ENCODE measurements at places on chromosomes 2 and 18. TPM values are rescaled to one million over a fixed set of nuclear protein-coding genes. Genes with fewer than 3 reads are reported as not detected.

DNA sequence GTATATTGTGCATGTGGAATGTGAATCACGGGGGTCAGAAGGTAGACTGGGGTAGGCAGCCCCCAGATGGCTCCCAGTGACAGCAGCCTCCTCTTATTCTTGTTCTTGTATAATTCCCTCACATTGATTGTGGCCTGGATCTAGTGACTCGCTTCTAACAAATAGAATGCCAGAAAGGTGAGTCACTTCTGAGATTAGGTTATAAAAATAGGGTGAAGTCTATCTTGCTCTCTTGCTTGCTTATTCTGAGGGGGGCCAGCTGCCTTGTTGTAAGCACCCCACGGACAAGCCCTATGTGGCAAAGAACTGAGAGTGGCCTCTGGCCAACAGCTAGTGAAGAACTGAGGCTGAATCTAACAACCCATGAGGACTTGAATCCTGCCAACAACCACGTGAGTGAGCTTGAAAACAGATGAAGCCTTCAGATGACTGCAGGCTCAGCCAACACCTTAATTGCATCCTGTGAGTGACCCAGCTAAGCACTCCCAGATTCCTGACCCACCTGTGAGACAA is 15.6 kb upstream of the RMND5A start:
- peak; percentile 19 for DNase-seq

- DNase-seq, result no peak
Observed at GRCh38 chr18:58844871-58845270, 19.8 kb upstream of the ZNF532 start.

DNA sequence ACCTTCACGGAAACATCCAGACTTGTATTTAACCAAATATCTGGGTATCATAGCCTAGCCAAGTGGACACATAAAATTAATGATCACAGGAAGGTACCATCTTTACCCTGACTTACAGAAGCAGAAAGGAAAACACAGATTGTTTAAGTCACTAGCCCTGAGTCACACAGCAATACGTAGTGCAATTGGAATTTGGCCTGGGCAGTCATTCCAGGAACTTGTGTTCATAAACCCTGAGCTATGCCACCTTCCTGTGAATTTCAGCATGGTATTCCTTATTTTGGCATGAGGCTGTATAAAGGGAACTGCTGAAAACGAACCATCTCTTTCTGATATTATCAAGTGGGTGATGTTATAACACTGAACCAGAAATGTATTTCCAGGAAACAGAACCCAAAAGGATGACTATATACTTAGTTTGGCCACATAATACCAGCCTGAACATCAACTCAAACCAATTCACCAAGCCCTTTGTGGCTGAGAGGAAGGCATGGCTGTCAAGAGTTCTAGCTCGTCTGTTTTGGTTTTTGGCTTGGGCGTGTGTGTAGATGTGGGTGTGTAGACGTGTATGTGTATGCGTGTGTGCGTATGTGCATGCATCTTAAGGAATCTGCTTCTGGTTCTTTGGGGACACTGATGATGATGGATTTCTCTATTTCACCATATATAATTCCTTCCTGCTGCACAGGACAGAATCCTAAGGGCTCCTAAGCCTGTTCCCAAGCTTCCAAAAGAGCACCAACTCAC is 533.4 kb upstream of the ID2 start:
- peak; percentile 56 for DNase-seq

DNA sequence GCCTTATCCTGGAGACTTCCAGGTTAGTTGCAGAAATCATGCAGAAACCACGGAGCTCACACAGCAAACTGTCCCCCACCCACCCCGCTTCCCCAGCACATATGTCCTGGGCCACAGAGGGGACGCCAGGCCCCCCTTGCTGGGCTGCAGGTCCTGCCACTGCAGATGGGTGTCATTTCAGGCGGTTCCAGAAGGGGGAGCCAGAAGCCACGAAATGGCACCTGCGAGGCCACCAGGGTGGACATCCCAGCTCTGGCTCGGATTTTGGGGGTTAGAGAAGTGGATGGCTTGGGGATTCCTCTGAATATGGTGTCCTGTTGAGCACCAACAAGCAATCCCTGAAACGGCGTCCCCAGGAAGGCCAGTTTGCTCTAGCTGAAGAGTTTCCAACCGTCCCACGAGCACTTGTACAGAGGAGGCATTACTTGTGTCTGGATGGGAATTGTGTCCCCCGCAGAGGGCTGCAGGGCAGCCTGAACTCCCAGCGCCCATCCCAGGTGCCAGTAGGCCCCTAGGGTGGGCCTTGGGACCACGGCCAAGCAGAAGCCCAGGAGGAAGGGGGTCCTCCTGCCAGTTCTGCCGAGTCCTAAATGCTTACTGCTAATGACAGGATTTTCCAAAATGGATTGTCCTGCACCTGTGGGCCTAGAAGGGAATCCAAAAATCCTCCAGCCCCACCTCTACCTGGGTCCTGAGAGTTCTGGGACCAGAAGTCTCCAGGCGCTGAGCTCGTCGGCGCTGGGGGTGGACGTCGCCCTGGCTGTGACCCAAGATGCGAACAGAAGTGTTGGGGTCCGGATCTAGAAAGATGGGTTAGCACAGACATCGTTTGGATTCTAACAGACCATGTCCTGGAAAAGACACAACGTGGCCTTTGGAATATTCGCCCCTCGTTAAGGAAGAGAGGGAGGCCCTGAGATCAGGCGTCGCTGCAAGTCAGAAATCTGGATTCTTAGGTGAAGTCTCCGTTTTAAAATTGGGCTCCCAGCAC is 14.6 kb upstream of the NFATC1 start:
- peak; percentile 58 for DNase-seq

DNA sequence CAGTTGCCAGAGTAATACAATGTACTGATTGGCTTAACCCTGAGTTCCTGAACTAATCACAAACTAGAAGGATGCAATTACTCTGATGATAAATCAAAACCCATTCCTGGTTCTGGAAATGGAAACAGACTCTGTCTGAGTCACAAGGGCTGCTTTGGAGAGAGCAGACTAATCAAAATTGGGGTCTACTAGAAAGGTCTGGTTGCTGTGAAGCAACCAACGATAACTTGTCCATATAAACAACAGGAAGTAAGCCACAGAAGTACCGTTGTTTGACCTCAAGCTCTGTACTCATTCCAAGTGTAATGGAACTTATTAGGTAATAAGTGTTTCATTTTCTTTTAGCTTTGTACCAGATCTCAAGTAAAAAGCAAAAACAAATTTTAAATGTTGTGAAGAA is 49.7 kb downstream of the RASGRP3 start:
- peak; percentile 64 for DNase-seq

- DNase-seq, result no peak
Observed at GRCh38 chr2:86134709-86135108, 28.7 kb downstream of the PTCD3 start.

DNA sequence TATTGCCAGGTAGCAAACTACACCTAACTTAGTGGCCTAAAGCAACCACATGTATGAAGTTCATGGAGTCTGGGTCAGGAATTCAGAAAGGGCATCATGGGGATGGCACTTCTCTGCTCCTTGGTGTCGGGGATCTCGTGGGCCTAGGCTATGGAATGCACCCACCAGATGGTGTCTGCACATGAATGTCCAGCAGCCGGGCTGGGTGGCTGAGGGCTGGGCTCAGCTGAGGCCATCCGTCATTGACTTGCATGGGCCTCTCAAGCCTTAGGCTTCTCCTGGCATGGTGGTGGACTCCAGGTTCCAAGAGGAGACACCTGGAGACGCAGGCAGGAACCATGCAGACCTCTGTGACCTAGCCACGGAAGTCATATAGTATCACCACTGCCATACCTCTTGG is 26.0 kb upstream of the RPL31 start:
- no peak for DNase-seq

DNA sequence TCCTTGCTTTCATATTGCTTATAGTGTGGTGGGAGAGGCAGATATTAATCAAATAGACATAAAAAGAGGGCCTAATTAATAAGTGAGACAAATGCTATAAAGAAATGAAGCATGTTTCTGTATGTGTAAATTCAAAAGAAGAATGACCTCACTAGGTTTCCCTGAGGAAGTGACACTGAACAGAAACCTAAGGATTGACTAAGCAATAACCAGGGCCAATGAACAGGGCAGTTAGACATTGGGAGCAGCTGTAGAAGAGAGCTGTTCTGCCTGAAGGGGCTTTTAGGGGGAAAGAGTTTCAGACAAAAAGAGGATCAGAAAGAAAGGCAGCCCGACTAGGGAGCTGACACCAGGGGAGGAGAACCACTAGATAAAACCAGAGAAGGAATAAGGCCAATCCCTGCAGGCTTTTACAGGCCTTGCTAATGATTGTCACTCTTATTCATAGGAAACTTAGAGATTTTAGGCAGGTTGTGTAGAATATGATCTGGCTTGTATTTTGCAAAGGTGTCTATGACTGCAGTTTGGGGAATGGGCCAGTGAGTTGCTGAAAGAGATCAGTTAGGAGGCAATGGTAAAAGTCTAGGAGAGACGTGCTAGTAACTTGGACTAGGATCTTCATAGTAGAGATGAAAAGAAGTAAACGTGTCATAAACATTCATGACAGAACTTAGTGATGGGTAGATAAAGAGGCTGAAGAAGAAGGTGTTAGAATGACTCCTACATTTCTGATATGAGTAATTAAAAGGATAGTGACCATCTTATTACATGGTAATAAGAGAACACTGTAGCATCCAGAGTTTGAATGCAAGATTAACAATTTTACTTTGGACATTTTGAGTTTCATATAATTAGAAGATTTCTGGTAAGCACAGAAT is 26.8 kb upstream of the NABP1 start:
- DNase-seq, result peak; percentile 56

- DNase-seq, result no peak
Observed at GRCh38 chr2:154776825-154777224, 78.3 kb downstream of the KCNJ3 start.

- DNase-seq, result no peak
Observed at GRCh38 chr18:42459873-42460272, 504.8 kb downstream of the PIK3C3 start.

DNA sequence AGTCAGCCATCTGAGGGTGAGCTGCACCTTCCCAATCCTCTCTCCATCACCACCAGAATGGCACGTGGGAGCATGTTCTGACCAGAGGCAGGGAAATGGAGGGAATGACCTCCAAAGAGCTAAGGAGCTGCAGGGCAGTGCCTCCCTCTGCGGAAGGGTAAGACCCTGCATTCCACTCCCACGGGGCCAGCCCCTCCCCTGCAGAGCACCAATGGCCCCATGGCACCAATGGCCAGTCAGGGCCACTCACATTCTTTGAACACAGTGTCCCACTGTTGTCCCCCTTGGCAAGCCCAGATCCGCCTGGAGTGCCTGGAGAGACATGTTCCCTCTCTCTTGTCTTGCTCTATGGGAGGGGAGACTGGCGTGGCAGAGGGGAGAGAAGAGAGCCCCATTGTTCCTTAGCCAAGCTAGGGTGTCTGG is 164.4 kb downstream of the TNS1 start:
- no peak for DNase-seq

GRCh38 chr18:48310353-48310752 is 98.8 kb downstream of the ZBTB7C start:
- no peak for DNase-seq

GRCh38 chr2:192978395-192978794 is 783.7 kb upstream of the TMEFF2 start:
- DNase-seq, result no peak

DNA sequence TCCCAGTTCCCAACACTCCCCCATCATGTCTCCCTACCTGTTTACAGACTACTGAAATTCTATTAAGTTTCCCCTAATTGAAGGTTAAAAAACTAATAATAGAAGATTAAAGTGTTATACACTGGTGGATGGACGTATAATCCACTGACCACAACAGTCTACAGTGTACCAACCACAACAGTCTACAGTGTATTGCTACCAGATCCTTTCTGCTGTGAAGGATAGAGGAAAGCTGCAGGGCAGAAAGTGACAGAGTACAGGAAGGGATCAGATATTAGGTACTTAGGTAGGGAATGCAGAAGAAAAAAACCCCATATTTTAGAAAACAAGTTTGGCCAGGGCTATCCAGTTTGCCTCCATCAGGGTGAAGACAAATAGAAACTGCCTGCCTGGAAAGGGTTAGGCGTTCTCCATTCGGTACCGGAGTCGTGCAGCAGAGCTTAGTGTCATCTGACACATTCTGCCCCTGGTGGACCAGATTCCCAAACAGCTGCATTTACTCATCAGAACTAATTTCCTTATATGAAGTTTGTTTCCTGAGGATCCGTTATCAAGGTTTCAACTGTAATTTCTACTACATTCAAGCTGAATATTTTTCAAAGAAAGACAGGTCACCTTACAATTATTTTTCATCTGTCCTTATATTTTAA is 49.9 kb downstream of the KLF7 start:
- DNase-seq, result peak; percentile 60

DNA sequence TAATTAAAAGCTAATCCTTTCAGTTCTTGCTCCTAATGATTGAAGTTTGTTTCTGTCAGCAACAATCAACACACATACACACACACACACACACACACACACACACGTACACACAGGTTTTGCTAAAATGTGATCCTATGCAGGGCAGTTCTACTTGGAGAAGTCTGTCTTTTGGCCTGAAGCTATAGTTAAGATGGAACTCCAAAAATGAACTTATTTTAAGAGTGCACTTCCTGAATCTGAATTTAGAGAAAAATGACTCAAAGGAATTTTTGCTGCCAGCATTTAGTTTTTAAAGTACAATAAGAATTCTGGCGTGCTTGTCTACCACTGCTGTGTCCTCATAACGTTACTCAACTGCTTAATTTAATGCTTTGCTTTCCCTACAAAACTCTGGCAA is 6.6 kb downstream of the GALNT5 start:
- no peak for DNase-seq

GRCh38 chr2:10348891-10349290 is 46.2 kb downstream of the HPCAL1 start:
- no peak for DNase-seq

DNA sequence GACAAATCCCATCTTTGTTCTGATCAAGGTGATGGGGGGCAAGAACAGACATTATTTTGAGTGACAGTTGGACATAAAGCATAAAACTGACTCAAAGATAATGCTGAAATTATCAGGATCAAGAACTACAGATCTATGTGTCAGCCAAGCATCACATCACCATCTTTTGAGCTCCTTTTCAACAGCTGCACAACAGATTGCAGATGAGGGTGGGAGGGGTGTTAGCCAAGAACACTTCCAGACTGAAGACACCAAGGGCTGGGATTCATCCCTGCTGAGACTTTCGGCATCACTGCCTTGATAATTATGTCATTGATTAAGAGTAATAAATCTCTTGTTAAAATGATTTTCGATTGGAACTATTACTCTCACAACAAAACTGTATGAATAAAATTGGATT is 191.5 kb upstream of the NETO1 start:
- DNase-seq, result no peak

DNA sequence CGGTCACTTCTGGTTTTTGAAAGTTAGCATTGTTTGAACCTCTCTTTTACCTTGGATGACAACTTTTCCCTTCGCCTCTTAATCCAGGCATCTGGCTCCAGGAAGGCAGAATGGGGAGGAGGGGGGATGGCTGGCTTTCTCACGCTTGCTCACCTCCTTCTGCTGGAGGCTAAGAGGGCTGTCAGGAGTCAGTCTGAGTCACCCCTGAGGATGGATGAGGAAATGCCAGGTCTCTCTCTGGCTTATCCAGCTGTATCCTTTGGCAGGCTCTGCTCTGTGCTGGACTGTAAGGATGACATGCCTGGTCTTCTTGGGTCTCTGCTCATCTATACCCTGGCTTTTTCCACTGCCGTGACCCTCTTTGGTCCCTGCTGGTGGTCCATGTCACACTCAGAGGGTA is 142.9 kb upstream of the GYPC start:
- DNase-seq, result peak; percentile 24

TBR1 gene
- under 0.01 TPM for total RNA-seq

HTR2B gene
- 3.0 TPM for total RNA-seq

PAIP2B gene
- 1.8 TPM for total RNA-seq

APOB gene
- under 0.01 TPM for total RNA-seq

UGT1A6 gene
- not detected for total RNA-seq

RAX gene
- not detected for total RNA-seq

MC2R gene
- total RNA-seq, result not detected

TYMS gene
- 25.3 TPM for total RNA-seq

CBLN2 gene
- total RNA-seq, result under 0.01 TPM
